ENCODE measurements at places on chromosomes 1 and 21. TPM values are rescaled to one million over a fixed set of nuclear protein-coding genes. Genes with fewer than 3 reads are reported as not detected.
A peak's percentile ranks its signal among the peaks of the same experiment; 100 is the strongest.

DNA sequence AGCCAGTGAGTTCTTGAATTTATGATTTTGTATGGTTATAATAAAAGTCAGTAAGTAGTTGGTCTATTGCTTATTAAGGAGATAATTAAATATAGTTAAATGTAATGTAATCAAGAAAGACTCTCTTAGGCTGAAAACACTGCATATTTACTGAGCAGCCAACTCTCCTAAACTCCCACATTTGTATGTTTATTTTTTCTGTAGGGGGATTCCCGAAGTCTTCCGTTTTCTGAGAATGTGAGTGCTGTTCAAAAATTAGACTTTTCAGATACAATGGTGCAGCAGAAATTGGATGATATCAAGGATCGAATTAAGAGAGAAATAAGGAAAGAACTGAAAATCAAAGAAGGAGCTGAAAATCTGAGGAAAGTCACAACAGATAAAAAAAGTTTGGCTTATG is 56.7 kb downstream of the PKN2 start:
- peak overlapping the region; percentile 34 for H3K27ac ChIP-seq
- DNase-seq, result no peak
- peaks cover 21% of the 10 kb centered on the region for H3K4me1 ChIP-seq
- no peaks in the 10 kb centered on the region for H3K27me3 ChIP-seq
- H3K4me3 ChIP-seq, result no peak overlapping the region
- H3K36me3 ChIP-seq, result no peaks in the 10 kb centered on the region

DNA sequence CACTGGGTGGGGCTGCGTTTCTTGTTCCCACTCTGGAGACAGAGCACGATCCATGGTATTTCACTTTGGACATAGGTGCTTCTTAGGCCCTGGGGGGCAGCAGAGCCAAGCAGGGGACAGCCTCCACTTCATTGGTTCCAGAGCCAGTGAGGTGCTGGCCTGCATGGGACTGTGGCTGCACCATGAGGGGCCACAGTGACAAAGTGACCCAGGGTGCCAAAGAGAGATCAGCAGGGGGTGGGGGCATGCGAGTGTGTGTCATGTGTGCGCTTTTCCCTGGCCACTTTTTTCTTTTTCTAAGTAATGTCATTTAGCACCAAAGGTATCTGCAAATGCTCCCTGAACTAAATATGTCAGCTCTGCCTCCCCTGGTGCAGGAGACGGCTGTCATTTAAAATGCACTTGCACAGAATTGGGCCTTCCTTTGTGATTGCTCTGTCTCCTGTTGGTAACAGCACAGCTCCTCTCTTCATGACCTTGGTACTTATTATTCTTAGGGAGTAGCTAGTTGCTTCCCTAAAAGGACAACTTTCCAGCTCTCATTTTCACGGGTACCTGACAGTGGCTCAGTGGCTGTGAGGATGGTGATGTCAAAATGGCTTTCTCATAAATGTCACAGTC is 75.5 kb upstream of the VAMP3 start:
- no peak overlapping the region for H3K4me3 ChIP-seq
- DNase-seq, result no peak
- no peaks in the 10 kb centered on the region for H3K27me3 ChIP-seq
- no peaks in the 10 kb centered on the region for H3K4me1 ChIP-seq
- no peaks in the 10 kb centered on the region for H3K36me3 ChIP-seq

- no peak overlapping the region for H3K27ac ChIP-seq
- DNase-seq, result peak; percentile 58
- H3K4me3 ChIP-seq, result no peak overlapping the region
- no peaks in the 10 kb centered on the region for H3K36me3 ChIP-seq
- peaks cover 23% of the 10 kb centered on the region for H3K4me1 ChIP-seq
Measured at GRCh38 chr1:173255214-173255813, 48.2 kb upstream of the TNFSF4 start.

The FTCD gene
- not detected for polyA plus RNA-seq

All from GM23248 (cell line).